ENCODE measurements at places on chromosomes 1 and 21.

GRCh38 chr1:41019353-41019745 lies 2.2 kb downstream of the SLFNL1 start:
- no peak for DNase-seq

DNA sequence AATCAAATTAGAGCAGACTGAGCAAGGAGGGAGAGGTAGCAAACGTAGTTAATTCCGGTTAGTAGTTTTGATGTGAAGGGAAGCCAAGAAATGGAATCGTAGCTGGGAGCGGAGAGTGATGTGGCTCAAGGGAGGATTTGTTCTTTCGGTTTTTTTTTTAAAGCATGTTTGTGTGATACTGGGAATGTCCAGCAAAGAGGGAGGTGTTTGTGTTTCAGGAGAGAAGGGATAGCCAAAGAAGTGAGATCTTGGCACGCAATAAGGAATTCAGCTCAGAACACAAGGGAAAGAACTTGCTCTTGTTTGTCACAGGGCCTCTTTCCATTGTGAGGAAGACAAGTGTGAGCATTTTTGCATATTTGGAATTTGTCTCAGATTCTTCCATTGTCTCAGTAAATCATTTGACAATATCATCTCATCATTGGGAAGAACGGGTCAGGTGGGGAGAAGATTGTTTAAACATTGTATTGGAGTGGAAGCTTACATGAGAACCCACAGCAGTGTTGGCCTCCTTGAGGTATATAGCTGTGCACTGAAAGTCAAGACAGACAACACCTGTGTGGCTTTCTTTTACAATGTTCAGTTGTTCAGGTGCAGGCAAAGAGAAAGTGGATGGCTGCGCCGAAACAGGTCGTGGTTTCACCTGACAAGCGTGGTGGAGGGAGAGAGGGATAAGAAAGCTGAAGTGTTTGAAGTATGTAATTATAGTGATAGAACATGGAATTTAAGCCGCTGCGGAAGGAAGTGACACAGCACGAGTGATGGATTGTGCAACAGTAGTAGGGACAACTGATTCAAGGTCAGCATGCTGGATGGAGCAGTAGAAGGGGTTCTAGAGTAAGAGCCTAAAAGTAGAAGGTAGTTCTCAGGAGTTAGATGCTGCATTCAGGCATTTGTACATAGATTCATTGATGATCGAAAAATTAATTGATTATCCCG lies 25.4 kb downstream of the FMN2 start:
- no peak for DNase-seq

- DNase-seq: no peak
Observed at GRCh38 chr1:79478160-79478559, 471.6 kb upstream of the ADGRL4 start.

DNA sequence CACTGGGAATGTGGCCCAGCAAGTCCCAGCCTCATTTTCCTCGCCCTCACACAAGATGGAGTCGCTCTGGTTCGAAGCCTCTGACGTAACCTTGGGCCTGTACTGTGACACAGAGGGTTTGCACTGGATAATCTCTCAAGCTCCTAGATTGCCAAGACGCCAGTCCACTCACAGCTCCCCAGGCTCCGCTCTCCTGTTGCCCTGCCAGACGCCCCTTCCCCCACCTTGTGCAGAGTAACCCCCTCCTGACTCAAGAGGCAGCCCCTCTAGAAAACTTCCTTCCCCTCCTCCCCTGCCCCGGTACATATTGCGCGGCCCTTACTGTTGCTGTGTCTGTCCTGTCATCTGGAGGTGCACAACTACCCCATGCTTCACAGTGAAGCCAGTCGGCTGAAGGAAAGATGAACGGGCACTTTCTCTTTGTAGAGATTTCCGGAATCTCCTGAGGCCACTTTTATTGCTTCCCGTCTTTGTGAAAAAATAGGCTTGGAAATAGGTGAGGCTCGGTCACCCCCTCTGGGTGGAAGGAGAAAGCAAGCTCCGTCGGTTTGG lies 981 bp upstream of the KIAA1614 start:
- DNase-seq: no peak

GRCh38 chr1:18900303-18900841 lies 2.0 kb downstream of the ALDH4A1 start:
- DNase-seq: no peak

- no peak for DNase-seq
Observed at GRCh38 chr1:237834461-237834860, 56.3 kb downstream of the ZP4 start.

DNA sequence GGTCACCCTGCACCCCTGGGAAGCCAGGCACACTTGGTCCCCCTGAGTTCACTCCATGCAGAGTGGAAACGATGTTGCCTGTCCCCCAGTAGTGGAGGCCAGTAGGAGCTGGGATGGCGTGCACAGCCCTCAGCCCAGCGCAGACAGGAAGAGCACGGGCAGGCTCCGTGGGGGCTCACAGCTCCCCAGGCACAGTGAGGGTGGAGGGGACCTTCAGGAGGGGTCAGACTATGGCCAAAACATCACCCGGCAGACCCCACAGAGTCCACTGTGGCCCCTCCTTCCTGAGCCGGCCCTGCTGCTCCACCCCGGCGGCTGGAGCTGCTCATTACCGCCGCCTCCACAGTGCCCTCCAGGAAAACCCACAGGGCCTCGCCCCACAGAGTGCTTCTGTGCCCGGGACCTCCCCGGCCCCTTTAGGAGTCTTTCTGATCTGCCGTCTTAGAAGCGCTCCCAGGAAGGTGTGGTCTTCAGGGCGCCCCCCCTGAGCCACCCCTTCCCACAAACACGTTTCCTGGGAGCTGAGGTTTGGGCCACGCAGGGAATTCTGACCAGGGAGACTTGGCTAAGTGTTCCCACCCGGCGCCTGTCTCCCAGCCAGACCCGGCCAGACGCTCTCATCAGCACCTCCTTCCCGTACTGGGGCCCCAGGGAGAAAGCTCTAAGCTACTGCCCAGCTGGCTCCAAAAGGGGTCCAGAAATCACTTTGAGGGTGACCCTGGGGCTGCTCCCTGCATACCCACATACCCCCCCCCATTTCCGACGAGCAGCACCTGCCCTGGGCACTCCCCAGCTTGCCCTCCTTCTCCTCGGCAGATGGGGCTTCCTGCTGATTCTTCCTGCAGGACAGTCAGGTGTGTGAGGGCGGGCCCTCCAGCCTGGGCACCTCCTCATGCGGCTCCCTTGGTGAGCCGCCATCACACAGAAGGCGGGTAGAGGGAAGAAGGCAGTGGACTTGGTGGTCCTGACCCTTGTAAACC lies 38.8 kb downstream of the RIPK4 start:
- no peak for DNase-seq

GRCh38 chr1:101444873-101445618 lies 208.2 kb downstream of the S1PR1 start:
- no peak for DNase-seq

GRCh38 chr1:36166938-36167905 lies 11.3 kb downstream of the MAP7D1 start:
- no peak for DNase-seq

DNA sequence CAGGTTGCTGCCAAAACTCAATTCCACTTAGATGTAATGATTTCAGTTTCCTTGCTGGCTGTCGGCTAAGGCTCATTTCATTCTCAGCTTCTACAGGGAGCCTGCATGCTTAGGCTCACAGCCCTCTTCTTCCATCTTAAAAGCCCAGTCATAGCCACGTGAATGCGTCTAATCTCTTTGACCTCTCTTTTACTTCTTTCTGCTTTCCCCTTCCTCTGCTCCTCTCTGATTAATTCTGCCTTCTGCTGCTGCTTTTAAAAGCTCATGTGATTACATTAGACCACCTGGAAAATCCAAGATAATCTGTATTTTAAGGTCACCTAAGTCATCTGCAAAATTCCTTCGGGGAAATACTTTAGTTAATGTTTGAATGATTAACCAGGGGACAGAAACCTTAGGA lies 812.8 kb upstream of the BRINP3 start:
- DNase-seq: no peak

DNA sequence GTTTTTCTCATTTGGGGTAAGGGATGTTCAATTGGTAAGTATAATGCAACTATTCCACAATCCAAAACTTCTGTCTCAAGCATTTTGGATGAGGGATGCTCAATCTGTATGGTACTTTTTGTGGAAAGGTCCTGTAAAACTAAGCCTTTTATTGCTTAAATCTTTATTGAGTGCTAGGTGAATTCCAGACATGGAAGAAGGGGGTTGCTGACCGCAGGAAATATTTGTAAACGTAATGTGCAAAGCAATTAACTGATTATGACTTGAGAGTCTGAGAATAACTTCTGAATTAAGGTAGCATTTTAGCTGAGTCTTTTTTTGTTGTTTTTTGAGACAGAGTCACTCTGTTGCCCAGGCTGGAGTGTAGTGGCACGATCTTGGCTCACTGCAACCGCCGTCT lies 3.1 kb downstream of the AKIRIN1 start:
- no peak for DNase-seq

- DNase-seq: no peak
Observed at GRCh38 chr1:188466539-188466938, 1637.8 kb downstream of the PLA2G4A start.

DNA sequence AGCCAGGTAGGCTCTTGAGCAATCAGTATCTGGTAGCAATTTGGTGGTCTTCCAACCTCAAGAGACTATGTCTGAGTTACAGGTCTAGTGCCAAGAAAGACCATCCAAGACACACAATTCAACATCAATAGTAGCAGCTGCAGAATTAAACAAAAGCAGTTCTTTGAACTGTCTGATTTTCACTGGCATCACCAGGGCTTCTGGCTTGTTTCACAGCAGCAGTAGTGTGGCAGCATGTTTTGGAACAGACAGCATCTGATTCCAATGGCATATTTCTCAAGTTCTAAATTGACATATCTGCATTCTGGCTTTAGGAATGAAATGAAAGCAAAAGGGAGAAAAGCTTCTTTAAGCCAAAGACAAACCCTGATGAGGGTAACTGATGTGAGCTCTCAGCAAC lies 334.7 kb upstream of the PRMT6 start:
- no peak for DNase-seq

DNA sequence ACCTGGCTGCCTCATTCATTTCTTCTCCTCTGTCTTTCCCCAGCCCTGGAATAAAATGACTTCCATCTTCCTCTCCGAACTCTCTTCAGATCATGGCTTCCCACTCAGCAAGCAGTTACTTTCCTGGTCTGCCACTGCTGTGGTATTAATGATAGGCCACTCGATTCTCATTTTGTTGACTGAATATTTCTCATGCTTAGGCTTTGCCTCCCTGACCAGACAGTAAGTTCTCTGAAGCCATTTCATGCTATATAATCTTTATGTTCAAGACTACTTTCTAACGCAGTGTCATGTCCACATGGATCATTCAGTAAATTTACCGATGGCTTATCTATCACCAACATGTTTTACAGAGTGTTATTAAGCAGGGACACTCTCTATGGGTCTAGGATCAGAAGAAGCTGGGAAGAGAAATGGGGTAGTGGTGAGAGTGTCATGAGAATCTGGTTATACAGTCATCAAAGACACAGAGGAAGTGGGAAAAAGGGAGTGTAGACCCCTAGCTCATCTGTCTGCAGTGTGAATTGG lies 20.6 kb downstream of the RUNX1 start:
- DNase-seq: no peak

GRCh38 chr1:43708002-43708410 lies 670 bp downstream of the ST3GAL3 start:
- no peak for DNase-seq

DNA sequence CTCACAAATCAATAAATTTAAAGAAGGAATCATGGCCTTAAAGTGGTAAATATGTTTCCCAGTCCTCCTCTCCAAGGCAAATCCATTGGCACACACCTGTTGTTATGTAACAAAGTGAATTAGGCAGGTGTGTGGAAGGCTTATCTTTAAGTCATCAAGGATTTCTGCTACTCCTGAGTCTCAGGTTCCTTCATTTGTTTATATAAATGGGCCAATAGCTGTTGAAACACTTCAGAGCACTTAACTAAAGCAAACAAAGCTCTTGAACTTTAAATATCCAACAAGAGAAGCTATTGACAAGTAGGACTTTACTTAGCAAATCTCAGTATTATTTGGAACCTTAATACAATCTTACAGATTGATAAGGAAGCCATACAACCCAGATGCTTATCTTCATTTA lies 99.3 kb upstream of the ESRRG start:
- no peak for DNase-seq

DNA sequence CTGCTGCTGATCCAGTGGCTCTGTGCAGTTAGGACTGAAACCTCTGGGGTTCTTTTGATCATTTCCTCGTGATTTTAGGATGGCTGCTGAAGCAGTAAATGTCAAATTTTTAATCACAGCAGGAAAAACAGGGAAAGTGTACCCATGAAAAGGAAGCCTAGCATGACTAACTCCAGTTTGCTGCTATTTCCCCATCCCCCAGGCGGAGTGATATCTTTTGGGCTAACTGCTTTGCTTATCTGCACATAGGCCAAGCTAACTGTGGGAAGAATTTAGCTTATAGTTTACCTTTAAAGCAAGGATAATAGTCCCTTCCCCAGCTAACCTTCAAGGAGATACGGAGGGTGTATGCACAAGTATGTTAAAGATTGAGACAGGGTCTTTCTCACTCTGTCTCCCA lies 149.8 kb upstream of the TNR start:
- DNase-seq: no peak

- no peak for DNase-seq
Observed at GRCh38 chr1:217781056-217781455, 149.9 kb downstream of the SPATA17 start.

GRCh38 chr1:197843401-197843800 lies 59.0 kb upstream of the C1orf53 start:
- no peak for DNase-seq

- DNase-seq: no peak
Observed at GRCh38 chr1:235280467-235280866, 47.5 kb downstream of the ARID4B start.

DNA sequence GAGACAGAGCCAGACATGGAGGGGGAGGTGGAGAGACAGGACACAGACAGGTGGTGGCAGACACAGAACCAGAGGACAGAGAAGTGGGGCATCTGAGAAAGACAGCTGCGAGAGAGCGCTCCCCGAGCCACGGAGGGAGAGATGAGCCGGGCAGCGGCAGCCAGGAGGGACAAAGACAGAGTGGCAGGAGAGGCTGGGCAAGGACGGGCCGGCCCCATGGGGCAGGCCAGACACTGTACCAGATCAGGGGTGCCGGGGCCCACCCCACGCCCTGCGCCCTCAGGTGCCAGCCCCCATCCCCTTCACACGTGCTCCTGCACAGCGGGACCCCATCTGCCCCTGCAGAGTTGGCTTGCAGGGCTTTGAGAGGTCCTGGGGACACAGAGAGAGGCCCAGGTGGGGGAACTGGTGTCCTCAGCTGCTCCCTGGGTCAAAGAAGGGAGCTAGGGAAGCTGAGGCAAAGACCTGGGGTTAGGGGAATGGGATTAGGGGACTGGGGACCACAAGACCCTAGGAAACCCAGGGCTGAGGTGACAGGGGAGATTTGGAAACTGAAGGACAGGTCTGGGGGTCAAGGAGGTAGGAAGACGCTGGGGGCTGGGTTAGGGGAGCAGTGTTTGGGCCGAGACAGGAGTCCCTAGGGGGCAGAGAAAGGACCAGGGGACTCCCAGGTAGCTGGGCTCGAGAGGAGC lies 643 bp downstream of the FNDC5 start:
- DNase-seq: no peak

DNA sequence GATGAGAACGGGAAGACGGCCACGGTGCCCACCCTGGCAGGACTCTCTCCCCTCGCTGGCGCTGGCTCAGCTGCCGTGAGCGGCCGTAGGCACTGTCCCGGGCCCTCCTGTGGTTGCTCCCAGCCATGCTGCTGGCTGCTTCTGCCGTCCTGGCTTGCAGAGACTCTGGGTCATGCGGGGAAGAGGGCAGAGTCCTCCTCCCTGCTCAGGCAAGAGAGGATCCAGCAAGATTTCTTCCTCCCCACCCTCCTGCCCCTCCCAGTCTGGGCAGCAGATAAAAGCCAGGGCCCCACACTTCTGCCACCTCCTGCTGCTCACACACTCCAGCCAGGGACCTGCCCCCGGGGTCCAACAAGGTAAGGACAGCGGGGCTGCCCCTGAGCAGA lies 60.1 kb downstream of the AGPAT3 start:
- DNase-seq: no peak

- DNase-seq: no peak
Observed at GRCh38 chr1:234782791-234783190, 172.8 kb upstream of the IRF2BP2 start.

Data from HS-27A (cell line).